ENCODE measurements at places on chromosomes 12 and 14.
A peak's percentile ranks its signal among the peaks of the same experiment; 100 is the strongest.

GRCh38 chr14:95297832-95298231 lies 21.9 kb downstream of the CLMN start:
- no peak for DNase-seq

- no peak for DNase-seq
These were observed at the start of gene GLI1 for GRCh38 chr12:57459750-57460467. GLI1 (plus strand) TSS chr12:57459785; CDS start chr12:57463692, 3,907 bp downstream.

- no peak for DNase-seq
These were observed 75.8 kb upstream of the HIF1A start for GRCh38 chr14:61619494-61619893.

DNA sequence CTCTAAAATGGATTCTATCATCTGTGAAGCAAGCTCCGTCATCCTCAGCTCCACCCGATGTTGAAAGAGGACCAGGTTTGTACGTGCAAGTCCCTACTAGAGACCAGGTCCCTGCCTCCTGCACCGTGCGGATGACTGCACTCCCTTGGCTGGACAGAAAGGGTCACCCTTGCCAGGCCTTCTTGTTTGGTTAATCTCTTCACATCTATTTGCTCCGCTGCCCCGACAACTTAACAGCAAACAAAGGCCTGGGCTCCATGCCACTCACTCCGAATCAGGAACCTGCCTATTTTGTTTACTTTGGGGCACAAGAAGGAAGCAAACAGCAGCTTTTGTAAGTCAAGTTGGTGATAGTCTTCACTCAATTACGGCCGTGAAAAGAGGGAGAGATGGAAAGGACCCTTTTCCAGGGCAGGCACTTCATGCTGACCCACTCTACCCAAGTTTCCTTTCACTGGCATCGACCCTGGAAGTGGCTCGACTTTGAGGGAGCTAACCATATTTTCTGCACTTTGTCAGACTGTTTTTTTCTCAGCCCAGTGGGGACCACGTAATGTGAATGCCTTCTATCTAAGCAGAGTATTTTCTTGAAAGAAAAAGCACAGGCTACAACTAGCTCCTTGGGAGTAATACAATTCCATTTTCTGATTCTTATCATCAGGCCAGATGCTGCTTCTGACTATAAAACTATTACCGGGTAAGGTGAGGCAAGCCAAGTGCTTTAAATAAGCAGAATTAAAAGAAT lies 202.6 kb downstream of the FOXN3 start:
- no peak for DNase-seq

DNA sequence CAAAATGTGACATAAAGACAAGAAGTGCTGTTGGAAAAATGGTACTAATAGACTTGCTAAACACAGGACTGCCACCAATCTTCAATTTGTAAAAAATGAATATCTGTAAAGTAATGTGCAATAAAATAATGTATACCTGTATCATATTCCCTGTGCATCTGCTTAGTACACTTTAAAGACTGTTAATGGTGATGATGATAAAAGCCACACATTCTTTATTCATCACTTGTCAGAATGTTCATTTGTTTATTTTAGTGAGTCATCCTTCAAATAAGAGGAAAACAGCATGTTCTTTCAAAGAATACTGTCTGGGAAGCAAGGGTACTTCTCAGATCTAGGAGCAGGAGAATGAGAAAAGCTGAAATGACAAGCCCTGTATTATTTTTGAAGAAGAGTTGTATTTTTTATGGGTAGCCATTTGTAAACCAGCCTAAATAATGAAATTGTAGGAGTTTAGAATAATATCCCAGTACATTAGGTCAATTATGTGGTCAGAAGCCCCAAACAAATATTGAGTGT lies 78.3 kb upstream of the PSMA6 start:
- peak; percentile 35 for DNase-seq

DNA sequence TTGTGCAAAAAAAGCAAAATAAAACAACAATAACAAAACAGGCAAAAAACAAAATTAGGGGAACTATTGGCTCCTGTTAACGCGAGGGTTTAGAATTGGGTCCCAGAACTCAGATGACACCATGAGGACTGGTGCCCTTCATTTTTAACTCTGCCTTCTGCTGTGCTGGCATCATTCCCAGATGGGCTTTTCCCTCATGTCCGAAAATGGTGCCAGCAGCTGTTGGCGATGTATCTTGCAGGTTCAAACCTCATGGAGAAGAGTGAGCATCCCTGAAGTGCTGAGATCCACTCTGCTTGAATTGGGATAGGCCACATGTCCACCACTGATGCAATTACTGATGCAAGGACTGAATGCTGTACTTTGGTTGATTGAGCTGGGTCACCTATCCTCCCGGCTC lies 61.1 kb downstream of the MYRFL start:
- DNase-seq, result no peak

- no peak for DNase-seq
These were observed 218.6 kb upstream of the SLC38A2 start for GRCh38 chr12:46590991-46591703.

DNA sequence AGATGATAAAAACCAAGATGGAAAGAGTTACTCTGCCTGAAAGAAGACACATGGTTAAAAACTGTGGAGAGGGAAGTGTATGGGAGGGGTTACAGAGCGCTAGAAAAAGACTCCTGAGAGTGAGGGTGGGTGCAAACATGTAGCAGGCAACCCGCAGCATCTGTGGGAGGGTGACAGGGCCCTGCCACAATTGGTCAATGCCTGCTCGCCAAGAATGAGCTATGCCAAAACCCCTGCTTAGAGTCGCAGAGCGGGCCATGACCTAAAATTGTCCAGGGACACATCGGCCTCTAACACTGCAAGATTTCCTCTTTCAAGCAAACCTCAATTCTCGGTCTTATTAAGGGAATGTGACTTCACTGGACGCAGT lies 700 bp downstream of the PRKAG1 start:
- no peak for DNase-seq

DNA sequence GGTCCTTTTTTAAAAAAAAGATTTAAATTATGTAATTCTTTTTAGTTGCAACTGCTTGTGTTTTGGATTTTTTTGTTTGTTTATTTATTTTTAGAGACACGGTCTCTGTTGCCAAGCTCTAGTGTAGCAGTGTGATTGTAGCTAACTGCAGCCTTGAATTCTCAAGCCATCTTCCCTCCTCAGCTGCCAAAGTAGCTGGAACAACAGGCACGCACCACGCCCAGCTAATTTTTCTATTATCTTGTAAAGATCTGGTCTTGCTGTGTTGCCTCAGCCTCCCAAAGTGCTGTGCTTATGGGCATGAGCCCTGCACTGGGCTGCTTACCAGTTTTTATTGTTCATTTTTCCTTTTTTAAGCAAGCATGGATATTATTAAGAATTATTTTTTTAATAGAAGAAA lies 10.6 kb upstream of the ART4 start:
- no peak for DNase-seq

GRCh38 chr14:76456891-76457586 lies 81.1 kb downstream of the ESRRB start:
- DNase-seq, result no peak

DNA sequence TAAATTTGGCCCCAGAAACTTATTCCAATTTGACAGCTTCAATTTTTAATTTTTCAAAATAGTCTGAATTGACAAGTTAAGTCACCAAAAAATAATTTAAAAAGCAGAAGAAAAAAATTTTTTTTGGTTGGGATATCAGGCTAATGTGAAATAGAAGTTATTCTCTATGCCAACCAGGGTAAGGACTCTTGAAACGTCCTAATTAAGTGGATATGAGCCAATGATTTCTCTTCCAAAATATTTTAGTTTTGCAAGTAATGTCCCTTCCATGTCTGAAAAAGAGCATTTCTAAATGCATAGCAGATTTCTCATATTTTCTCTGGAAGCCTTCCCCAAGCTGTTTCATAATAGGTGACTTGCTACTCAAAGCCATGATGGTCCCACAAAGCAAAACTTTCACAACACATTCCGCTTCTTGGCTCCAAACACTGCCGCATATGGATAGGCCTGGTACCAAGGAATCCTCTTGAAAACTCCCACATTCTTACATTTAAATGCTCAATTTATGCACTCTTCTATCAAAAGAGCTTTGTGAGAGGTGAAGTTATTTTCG lies 65.1 kb downstream of the SIX6 start:
- DNase-seq, result no peak

DNA sequence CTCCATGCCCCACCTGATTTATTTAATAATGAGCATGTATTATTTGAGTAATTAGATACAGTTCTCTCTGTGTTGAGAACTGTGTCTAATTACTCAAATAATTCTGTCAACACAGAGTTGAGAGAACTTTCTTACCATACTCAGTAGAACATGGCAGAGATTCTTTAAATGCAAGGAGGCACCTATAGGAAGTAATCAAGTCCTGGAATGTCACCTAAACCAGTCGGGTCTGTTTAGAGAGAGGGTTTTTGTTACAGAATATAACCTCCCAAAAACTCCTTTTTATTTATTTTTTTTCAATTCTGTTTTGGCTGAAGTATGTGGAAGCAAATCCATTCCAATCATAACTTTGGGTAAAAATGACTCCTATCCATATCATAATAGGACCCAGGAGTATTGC lies 37.5 kb upstream of the CIT start:
- no peak for DNase-seq

- DNase-seq, result no peak
These were observed 12.8 kb downstream of the RITA1 start for GRCh38 chr12:113198296-113198695.

GRCh38 chr12:39902821-39903220 lies 203.1 kb downstream of the SLC2A13 start:
- no peak for DNase-seq

DNA sequence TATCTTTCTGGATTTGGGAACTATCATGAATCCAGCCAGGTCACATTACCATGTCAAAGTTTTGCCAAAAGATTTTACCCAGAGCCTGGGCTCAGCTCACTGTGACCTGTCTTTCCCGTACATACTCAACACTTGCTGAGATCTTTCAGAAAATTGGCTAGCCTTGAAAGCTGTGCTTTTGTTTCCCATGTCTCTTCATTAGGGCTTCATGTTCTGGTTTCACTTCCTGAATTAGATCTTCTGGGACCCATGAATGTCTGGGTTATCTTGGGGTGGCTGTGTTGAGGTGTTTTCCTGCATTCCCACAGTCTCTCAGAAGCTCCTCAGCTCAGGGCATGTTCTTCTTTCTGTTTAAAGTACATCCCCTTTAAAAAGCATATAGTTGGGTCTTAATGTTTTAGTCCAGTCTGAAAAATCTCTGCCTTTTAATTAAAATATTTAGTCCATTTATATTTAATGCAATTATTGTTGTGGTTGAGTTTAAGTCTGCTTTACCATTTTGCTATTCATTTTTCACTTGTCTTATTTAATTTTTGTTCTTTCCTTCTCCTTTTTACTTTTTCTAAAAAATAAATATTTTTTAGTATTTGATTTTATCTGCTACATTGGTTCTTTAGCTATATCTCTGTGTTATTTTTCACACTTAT lies 242.7 kb downstream of the VRK1 start:
- DNase-seq, result no peak

DNA sequence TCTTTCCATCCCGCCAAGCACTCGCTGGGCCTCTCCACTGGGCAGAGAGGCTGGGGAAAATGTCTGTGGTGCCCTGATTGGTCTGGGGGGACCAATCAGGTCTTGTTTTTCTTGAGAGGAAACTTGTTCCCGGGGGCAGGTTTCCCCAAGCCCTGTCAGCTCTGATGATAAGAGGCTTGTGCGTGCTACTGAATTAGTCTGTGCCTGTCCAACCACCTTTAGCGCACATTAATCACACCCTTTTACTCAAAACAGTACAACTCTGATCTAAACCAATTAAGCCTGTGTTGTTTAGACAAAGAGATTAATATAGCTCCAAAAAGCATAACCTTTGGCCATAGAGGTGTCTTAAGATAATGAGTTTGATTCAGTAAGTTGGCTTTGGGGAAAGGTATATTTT lies 580.4 kb downstream of the VRK1 start:
- DNase-seq, result no peak

DNA sequence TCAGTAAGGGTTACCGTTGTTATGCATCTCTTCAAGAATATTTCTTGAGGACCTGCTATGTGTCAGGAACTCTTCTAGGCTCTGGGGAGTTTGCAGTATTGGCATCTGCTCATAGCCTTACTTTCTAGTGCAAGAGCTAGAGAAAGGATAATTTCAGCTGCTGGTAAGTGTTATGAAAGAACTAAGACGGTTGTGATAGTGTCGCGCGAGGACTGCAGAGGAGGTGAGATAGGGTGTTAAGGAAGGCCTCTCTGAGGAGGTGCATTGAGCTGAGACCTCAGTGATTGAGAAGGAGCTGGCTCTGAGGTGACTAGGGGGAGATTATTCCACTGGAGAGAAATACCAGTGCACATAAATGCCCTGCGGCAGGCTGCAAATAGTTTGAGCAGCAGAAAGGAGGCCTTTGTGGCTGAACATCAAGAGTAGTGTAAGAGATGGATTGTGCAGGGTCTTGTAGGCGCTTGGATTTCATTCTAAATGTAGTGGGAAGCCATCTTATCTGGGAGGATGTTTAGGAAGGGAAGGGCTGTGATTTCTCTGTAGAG lies 824 bp downstream of the DDX55 start:
- DNase-seq, result no peak

DNA sequence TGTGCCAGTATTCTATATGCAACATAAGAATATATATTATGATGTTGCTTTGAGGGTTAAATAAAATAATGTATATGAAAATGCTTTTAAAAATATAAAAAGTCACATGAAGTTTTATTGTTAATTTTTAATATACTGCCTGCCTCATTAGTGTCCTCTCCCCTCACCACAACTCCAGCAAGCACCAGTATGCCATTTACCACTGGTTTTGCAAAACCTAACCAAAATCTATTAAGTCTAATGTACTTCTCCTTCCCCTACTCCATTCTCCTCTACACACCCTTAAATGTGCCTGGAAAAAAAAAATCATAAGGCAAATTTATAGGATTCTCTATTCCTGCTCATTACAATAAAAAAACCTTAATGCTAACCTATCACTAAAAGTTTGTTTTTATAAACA lies 24.0 kb upstream of the GNG2 start:
- no peak for DNase-seq

DNA sequence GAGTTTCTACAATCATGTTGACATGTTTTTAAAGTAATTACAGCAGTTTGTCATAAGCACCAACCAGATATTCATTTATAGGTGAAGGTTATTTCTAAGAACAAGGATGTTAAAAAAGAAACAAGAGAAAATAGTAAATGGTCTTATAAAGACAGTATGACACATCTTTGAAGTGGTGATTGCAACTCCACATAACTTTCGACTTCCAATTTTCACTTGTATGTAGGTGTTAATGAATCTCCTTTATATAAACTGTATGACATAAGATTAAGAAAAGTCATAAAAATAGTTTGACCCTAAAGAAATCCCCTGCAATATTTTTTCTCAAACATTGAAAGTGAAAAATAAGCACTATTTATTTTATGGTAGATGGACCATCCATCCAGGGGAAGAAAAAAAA lies 144.8 kb upstream of the PTPRQ start:
- DNase-seq, result no peak

DNA sequence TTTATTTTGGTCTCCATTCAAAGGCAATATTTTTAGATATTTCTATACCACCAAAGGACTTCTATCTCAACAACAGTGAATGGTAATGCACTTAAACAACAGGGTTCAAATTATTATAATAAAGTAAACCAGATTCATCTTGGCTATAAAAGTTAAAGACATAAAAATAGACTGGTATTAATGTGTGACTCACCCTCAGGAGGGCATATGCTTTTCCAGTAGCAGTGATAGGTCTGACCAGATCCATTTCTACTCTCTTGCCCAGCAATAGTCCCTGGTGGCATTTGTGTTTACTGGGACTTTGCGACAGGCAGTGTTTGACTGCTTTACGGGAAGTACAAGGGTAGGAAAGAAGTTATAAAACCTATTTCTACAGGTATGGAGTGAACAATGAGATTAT lies 353.2 kb upstream of the ATP2B1 start:
- DNase-seq, result no peak
